ENCODE measurements at places on chromosomes 7 and 10.

DNA sequence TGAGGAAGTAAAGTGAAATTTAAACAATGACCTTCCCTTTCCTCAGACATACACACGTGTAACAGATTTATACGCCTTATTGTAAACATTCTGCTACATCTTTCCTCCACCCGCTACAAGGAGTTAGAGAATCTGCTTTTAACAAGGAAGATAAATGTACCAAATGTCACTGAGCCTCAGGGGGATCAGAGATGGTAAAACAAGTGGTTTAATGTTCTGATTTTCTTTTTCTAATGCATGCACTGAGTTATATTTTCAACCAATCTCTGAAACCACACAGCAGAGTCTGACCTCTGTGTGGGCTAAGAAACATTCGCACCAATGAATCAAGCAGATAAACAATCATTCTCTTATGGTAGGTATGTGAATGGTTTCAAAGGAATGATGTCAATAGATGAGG is 599.5 kb downstream of the ARL4A start:
- ATAC-seq = no peak

DNA sequence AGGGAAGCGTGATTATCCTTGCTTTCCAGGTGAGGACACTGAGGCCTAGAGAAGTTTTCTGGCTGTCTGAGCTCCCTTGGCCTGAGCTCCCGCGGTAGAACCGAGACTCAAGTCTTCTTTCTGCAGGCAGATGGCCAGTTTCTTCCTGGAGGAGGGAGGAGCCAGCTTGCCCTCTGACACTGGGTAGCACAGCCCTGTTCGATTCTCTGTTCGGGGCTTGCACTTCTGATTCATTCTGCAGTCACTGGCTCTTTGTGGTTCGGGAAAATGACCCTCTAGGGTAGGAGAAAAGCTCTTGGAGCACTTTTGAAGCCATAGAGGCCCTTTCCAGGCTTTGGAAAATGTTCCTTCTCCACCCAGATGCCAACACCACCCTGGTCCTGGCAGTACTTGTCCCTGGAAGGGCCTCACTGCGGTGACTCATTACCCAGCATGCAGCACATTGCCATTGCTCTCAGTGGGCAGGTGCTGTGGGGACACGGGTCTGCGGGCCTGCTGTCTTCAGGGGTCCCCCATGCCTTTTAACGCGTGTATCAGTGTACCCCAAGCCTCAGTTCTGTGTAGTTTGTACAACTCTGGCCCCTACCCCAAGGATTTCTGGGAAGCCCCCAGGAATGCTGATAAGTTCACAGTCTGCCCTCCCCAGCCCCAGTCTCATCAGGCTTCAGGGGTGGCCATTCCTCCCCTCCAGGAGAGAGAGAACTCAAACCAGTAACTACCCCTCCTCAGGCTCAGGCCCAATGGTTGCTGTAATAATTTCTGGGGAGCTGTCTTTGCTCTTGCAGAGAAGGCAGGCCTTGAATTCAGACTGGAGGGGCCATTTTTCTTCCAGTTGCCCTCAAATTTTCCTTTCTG is 11.9 kb downstream of the CHST3 start:
- peak; percentile 77 for ATAC-seq

- no peak for ATAC-seq
Observed at GRCh38 chr10:62183442-62183841, 85.2 kb downstream of the RTKN2 start.

GRCh38 chr7:101870361-101871062 is 53.1 kb downstream of the CUX1 start:
- peak; percentile 22 for ATAC-seq

- peak; percentile 65 for ATAC-seq
Observed at GRCh38 chr10:104274762-104275721, 6.1 kb downstream of the GSTO2 start.
